ENCODE measurements at places on chromosomes 5 and 9. TPM values are rescaled to one million over a fixed set of nuclear protein-coding genes. Genes with fewer than 3 reads are reported as not detected.

DIMT1 gene
- 31.1 TPM for total RNA-seq

SAXO1 gene
- total RNA-seq, result 1.1 TPM

ARHGAP26 gene
- total RNA-seq, result 4.0 TPM

GFI1B gene
- 0.50 TPM for total RNA-seq

SLC45A2 gene
- total RNA-seq, result 0.77 TPM
